Adrenal gland (tissue), 19 donors: ENCODE measurements at places on chromosomes 11 and 22. TPM values are rescaled to one million over a fixed set of nuclear protein-coding genes. Genes with fewer than 3 reads are reported as not detected.

DNA sequence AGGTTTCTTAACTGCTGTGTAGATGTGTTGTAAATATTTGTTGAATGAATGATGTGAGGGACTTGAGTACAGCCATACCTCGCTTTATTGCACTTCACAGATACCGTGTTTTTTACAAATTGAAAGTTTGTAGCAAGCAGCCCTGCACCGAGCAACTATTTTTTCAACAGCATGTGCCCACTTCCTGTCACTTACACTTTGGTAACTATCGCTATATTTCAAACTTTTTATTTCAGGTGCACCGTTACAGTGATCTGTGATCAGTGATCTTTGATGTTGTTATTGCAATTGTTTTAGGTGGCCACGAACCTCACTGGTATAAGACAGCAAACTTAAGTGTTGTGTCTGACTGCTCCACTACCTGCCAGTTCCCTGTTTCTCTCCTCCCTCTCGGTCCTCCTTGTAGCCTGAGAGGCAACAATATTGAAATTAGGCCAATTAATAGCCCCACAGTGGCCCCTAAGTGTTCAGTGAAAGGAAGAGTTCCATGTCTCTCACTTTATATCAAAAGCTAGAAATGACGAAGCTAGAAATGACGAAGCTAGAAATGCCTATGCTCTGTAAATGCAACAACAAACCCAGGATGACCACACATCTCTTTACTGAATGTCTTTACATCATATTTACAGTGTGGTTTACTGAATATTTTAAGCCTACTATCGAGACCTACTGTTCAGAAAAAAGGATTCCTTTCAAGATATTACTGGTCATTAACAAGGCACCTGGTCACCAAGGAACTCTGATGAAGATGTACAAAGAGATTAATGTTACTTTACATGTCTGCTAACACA, 1.0 kb downstream of the SFI1 start:
- no peak for DNase-seq
- H3K36me3 ChIP-seq: no peaks in the 10 kb centered on the region

Gene SYT13
- total RNA-seq: not detected

DNA sequence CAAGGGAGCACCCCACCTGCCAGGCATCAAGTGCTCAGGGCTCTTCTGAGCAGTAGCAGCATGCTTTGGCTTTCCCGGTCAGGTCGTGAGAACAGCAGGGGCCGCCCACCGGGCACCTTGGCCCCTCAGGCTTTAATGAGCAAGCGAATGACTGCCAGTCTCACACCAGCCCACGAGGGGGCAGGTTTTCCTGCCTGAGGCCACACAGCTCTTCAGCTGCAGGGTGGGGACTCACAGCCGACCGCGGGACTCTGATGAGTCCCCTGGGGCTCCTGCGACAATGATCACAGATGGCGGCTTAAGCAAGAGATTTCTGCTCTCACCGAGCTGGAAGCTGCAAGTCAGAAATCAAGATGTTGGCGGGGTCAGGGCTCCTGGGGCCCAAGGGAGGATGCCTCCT, 14.3 kb upstream of the FGF19 start:
- no peaks in the 10 kb centered on the region for H3K4me1 ChIP-seq
- no peak for DNase-seq
- no peak overlapping the region for H3K27ac ChIP-seq
- H3K36me3 ChIP-seq: no peaks in the 10 kb centered on the region
- peaks cover 9% of the 10 kb centered on the region for H3K27me3 ChIP-seq

Gene XNDC1N
- 3.9 TPM for total RNA-seq

- no peak for DNase-seq
- no peak overlapping the region for H3K27ac ChIP-seq
- H3K4me3 ChIP-seq: no peak overlapping the region
- H3K27me3 ChIP-seq: no peaks in the 10 kb centered on the region
Observed at GRCh38 chr11:104442321-104442720, 278.4 kb upstream of the PDGFD start.

DNA sequence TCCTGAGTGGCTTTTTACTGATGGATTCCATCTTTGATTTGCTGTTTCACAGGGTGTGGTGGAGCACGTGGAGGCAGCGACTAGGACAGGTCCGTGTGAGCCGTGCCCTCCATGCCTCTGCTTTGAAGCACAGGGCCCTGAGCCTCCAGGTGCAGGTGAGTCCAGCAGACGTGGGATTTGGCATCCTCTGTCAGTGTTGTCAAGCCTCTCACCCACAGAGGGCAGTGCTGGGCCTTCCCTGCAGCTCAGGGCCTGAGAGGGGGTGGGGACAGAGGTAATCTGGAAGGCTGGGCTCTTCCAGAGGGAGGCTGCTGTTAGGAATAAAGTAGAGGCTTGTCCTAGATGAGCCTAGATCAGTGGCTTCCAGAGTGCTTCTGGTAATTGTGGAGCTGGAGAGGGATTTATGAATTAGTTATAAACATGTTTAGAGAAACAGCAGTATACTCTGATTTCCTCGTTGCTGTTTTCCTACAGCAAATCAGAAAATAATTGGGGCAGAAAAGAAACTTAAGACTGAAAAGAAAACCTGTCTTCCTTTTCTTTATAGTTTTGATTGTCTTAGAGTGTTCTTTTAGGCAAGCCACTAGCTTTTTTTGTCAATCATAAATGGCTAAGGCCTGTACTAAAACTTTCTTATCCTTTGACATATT, 65.0 kb downstream of the SFI1 start:
- H3K4me3 ChIP-seq: no peak overlapping the region
- DNase-seq: peak; percentile 84
- H3K4me1 ChIP-seq: peaks cover 5% of the 10 kb centered on the region
- H3K36me3 ChIP-seq: peaks cover 5% of the 10 kb centered on the region
- no peaks in the 10 kb centered on the region for H3K27me3 ChIP-seq
- no peak overlapping the region for H3K27ac ChIP-seq

DNA sequence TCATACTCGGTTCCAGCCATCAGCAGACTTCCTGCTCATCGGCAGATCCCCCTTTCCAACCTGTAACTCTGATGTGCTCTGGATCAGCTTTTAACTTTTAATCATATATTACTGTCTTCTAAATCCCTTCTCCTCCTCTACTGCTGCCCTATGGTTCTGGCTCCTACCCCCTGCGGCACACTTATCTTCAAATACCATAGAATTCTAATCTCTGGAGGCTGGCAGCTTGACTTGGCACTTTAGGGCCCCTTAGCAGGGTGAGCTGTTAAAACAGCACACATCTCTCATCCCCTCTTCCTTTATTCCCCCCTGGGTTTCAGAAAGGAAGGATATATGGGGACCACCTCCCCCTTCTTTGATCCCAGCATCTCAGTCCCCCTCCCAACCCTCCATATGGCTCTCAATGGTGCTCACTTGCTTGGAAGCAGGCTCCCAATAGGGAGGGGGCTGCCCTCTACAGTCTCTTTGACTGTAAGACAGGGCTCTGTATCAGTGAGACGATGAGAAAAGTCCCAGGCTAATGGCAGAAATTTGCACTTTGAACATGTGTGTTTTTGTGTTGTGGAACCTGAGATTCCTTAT, 4.4 kb upstream of the CNTF start:
- H3K36me3 ChIP-seq: no peaks in the 10 kb centered on the region
- H3K4me3 ChIP-seq: no peak overlapping the region
- peaks cover 22% of the 10 kb centered on the region for H3K4me1 ChIP-seq
- no peak for DNase-seq

DNA sequence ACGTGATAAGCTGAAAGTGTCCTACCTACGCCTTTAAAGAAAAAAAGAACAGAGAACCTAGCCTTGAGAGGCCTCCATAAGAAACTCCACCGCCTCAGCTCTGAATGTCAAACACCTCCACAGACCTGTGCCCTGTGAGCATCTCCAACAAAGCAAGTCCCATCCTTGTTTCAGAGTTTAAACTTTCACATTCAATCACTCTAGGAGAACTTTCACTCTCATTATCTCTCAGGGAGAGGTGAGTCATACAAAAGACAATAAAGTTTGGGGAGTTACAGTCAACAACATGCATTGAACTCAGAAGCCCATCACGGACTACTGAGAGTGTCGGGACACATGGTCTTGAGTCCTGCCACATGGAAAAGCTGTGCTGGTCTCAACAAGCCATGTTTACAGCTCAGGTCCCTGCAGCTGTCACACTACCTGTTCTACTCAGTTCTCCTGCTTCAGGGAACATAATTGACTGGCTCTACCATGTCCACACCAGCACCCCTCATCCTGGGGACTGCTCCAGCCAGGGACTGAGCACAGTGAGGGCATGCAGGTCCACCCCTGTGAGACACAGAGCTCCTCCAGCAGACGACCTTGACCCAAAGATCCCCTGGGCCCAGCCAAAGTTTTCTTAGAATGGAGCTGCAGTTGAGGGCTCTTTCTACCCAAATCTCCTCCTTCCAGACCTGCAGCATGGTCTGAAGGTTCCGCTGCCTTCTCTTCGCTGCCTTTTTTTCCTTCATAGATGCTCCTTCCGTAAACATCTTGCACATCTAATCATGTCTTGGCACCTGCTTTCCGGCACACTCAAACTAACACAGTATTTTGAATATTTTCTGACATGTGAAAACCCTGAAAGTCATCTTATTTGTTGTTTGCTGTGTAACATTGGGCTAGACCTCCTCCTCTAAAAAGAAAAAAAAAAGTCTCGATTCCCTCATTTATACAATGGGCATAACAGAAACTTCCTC, 114.9 kb downstream of the ETS1 start:
- H3K4me1 ChIP-seq: peaks cover 32% of the 10 kb centered on the region
- no peaks in the 10 kb centered on the region for H3K36me3 ChIP-seq
- H3K27me3 ChIP-seq: no peaks in the 10 kb centered on the region
- no peak overlapping the region for H3K4me3 ChIP-seq
- DNase-seq: no peak
- no peak overlapping the region for H3K27ac ChIP-seq

- no peaks in the 10 kb centered on the region for H3K4me1 ChIP-seq
- H3K36me3 ChIP-seq: no peaks in the 10 kb centered on the region
- no peak overlapping the region for H3K27ac ChIP-seq
Observed at GRCh38 chr22:19520566-19521305, 3.5 kb downstream of the CLDN5 start.

DNA sequence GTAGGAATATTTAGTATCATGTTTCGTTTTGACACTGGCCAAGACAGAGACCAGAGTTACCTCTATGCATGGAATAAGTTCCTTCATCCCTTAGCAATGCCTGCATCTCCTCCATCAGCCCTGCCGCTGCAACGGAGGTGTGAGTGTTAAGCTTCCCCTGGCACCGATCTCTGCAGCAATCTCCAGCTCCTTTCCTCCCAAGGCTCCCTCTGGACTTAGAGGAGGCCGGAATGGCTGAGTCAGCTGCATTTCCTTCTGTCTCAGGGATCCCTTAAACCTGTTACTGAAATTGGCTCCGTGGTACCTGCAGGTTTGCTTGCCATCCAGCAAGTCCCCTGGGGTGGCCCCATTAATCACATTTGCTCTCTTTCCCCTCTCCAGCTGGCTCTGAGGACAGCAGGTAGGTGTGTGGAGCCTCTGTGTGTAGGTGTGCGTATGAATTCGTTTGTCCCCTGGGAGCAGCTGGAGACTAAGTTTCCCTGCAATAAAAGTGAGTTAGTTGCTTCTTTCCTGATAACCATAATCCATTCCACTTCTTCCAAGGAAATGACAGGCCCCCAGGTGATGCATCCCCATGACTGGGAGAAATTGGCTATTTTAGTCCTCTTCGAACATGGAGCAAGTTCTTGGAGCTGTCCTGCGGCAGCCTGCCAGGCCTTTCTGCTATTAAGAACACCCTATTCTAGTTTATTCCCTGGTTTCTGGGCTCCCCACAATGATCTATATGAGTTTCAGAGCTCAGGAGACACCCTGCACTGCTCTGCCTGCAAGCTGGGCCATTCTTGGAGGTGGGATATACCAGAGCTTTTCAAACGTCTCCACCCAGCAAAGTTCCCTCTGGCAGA, 457.2 kb upstream of the CADM1 start:
- H3K4me1 ChIP-seq: no peaks in the 10 kb centered on the region
- no peaks in the 10 kb centered on the region for H3K27me3 ChIP-seq
- H3K27ac ChIP-seq: no peak overlapping the region
- no peak for DNase-seq

DNA sequence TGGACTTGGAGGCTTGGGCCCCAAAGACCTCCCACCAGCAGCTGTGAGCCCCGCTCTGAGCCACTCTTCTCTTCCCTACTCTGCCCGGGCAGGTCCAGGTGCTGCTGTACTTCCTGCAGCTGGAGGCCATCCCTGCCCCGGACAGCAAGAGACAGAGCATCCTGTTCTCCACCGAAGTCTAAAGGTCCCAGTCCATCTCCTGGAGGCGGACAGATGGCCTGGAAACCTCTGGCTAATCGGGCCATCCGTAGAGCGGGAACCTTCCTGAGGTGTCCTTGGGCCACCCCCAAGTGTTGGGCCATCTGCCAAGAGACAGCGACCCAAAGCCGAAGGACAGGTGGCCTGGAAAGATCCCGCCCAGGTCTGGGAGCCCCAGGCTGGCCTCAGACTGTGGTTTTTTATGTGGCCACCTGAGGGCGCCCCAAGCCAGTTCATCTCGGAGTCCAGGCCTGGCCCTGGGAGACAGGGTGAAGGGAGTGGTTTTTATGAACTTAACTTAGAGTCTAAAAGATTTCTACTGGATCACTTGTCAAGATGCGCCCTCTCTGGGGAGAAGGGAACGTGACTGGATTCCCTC, 135.1 kb downstream of the BCR start:
- peak; percentile 89 for DNase-seq
- H3K27me3 ChIP-seq: no peaks in the 10 kb centered on the region
- H3K4me1 ChIP-seq: no peaks in the 10 kb centered on the region
- H3K27ac ChIP-seq: no peak overlapping the region
- H3K36me3 ChIP-seq: peaks cover 27% of the 10 kb centered on the region

Gene LUZP2
- total RNA-seq: 20.8 TPM

DNA sequence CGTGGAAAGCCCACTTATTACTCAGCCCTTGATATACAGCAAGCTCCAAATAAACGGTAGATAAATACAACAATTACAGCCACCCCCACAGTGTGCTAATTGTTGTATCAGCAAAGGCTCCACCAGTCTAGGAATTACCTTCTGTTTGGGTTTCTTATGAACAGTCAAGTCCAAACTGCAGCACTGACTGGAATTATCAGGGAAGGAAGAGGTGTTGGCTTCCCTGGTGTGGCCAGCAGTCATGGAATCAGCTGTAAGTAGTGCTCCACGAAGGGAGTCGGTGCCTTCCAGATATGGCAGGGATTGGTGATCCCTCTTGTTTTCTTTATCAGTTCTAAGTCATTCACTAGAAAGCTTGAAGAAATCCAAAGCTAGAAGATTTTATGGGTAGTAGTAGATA, 209.1 kb downstream of the SNX19 start:
- H3K27me3 ChIP-seq: no peaks in the 10 kb centered on the region
- DNase-seq: no peak
- no peak overlapping the region for H3K27ac ChIP-seq

DNA sequence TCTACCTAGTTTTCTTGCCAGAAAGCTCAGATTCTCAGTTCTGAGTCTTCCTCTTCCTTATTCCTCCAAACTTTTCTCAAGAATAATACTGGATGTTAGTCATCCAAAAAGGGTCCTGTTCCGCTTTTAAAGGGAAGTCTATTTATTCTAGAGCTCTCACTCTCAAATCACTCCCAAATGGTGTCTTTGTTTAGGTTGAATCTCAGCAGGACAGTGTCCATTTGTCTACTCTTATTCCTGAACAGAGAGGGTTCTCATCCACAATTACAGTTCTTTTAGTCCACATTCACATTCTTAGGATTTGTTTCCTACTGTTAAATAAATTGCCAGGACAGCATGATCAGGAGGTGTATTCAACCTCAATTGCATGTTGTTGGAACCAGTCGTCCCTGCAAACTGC, 61.3 kb downstream of the MUC15 start:
- no peak for DNase-seq
- H3K36me3 ChIP-seq: no peaks in the 10 kb centered on the region
- H3K4me1 ChIP-seq: no peaks in the 10 kb centered on the region
- no peak overlapping the region for H3K27ac ChIP-seq
- H3K27me3 ChIP-seq: no peaks in the 10 kb centered on the region
- H3K4me3 ChIP-seq: no peak overlapping the region

Gene CHRM4
- 0.51 TPM for total RNA-seq

GRCh38 chr11:46554213-46555147, 39.3 kb downstream of the AMBRA1 start:
- DNase-seq: no peak
- no peaks in the 10 kb centered on the region for H3K27me3 ChIP-seq
- H3K36me3 ChIP-seq: no peaks in the 10 kb centered on the region

Gene SOX10
- total RNA-seq: 0.25 TPM

Gene NFAM1
- total RNA-seq: 9.8 TPM
